ENCODE measurements at places on chromosomes 12 and 14.

- no peak for DNase-seq
Observed at GRCh38 chr12:53215497-53215896, 8.4 kb upstream of the ITGB7 start.

DNA sequence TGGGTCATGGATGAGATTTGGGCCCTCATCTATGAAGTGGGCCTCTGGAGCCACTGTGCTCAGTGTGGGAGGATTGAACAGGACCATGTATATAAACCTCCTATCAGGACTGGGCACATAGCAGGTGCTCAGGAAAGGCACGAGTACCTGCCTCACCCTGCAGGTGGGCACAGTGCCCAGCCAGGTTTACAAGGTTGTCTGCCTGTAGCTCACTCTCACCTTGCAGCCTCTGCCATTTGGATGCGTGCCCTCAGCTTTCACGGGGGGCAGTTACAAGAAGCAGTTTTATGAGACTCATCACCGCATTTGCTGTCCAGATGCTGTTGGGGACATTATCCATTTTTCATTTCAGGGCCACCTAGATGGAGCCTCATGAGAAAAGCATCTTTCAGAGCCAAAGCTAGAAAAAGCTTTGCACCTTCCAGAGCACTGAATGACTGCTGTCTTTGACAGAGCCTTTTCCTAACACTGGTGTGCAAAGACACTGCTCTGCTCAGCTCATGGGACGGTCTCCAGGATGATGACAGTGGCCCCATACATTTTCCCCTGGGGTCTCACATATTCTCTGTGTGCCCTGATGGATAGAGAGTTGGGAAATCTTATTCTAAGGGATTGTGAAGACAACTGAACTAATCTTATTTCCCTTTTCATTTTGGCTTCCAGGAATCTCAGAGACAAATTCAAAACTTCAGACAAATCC is 327.5 kb upstream of the RTL1 start:
- no peak for DNase-seq

DNA sequence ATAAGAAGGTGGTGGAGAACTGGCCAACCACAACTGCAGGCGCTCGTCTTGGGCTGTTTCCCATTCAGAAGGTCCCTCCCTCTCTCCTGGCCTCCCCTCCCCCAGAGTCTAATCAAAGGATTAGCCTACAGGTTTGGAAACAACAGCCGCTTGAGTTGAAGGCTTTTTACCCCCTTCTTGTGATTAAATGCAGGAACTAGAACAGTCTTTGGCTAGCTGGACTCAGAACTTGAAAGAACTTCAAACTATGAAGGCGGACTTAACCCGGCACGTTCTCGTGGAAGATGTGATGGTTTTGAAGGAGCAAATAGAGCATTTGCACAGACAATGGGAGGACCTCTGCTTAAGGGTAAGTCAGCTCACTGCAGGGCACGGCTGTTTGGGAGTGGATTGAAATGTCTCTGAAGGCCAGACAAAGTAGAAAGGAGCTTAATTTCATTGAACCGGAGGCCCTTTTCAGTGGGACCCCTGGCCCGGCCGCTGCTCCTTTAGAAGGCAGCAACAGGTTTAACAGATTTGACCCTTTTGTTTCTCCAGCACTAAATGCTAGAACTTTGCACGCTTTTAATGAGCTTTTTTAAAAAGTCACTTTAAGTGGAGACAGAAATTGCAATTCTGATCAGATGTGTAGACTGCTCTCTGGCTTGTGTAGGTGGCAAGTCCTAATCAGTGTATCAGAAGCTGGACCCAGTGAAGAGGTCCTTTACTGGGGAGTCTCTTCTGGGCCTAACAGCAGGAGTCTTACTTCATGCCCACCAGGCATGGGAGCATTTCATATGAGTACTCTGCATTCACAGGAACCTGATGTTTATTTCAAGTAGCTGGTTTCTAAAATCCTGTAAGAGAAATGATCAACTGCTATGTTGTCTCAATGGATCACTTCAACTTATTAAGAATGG is 107.7 kb downstream of the ESR2 start:
- no peak for DNase-seq

DNA sequence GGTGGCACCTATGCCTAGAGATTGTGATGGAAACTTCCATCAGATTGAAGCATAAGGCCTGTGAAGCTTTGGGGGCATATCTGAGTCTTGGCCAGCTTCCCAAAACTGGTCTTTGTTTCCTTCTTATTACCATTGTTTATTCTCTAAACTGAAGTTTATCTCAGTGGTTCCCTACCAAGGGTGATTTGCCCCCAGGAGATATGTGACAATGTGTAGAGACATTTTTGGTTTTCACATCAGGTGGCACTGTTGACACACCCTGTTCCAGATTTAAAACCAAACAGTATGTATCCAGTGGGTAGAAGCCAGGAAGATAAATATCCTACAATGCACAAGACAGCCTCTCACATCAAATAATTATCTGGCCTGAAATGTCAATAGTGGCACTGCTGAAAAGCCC is 22.1 kb downstream of the RASSF9 start:
- no peak for DNase-seq

DNA sequence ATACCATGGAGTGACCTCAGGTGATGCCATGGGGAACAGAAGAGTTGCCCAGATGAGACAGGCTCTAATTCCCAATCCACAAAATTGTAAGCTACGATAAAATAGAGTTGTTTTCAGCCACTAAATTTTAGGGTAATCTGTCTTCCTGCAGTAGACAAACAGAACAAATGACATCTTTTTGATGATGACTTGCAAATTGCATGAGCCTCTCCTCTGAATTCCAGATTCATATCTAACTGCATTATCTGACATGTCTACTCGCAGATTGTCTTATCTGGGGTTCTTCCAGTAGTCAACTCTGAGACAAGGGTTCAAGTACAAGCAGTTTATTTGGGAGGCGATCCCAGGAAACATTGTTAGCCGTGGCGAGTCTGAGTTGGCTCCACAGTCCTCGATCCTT is 14.4 kb upstream of the ERC1 start:
- no peak for DNase-seq
